ENCODE measurements at places on chromosomes 2 and 18.

GRCh38 chr2:53498210-53498609 lies 269.4 kb upstream of the CHAC2 start:
- no peak for DNase-seq

DNA sequence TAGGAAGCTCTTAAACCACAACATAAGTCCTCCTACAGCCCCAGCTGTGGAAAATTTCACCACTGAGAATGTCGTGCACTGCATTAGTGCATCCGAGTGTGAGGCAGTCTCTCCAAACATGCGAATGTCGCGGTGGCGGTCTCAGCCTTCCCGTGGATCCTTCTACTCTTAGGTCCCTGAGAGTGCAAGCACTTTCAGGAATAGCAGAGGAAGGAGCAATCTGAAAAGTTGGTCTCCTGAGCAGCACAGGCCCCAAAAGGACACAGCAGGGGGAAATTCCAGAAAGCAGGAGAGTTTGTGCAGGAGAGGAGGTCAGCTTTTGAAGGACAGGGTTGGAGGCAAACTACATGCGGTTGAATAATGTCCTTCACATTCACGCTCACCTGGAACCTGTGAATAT lies 440.5 kb upstream of the SMIM21 start:
- DNase-seq, result no peak

- peak; percentile 37 for DNase-seq
Observed at GRCh38 chr2:207812058-207812725, 42.5 kb upstream of the FZD5 start.

DNA sequence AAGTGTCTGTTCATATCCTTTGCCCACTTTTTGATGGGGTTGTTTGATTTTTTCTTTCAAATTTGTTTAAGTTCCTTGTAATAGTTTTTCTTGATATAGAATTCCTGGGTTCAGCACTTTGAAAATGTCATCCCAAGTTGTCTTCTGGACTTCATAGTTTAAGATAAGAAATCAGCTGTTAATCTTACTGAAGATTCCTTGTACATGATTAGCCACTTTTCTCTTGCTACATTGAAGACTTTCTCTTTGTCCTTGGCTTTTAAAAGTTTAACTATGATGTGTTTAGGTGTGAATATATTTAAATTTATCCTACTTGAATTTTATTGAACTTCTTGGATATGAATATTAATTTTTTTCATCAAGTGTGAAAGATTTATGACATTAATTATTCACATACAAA lies 387.2 kb upstream of the CWC22 start:
- DNase-seq, result no peak

- DNase-seq, result no peak
Observed at GRCh38 chr2:25743132-25743830, 69.9 kb upstream of the DTNB start.

- DNase-seq, result no peak
Observed at GRCh38 chr2:196987298-196987648, 60.8 kb upstream of the PGAP1 start.

GRCh38 chr2:230694241-230694640 lies 18.4 kb upstream of the CAB39 start:
- no peak for DNase-seq

GRCh38 chr2:211986313-211986712 lies 552.3 kb downstream of the ERBB4 start:
- no peak for DNase-seq

GRCh38 chr18:670522-670921 lies 13.1 kb downstream of the TYMS start:
- DNase-seq, result no peak
